Muscle of back (tissue), 13 donors: ENCODE measurements at places on chromosomes 6 and 20. TPM values are rescaled to one million over a fixed set of nuclear protein-coding genes. Genes with fewer than 3 reads are reported as not detected.

LRRN4 gene
- polyA plus RNA-seq = 0.26 TPM

MRAP2 gene
- 26.1 TPM for polyA plus RNA-seq

GFOD1 gene
- 2.2 TPM for polyA plus RNA-seq

GGTLC1 gene
- polyA plus RNA-seq = not detected

MYCT1 gene
- 26.5 TPM for polyA plus RNA-seq

RIPK1 gene
- polyA plus RNA-seq = 14.3 TPM

DEF6 gene
- polyA plus RNA-seq = 5.2 TPM

CD93 gene
- 61.5 TPM for polyA plus RNA-seq

BACH2 gene
- 4.5 TPM for polyA plus RNA-seq

SGK2 gene
- polyA plus RNA-seq = 0.54 TPM

ERVFRD-1 gene
- 0.17 TPM for polyA plus RNA-seq
